ENCODE measurements at places on chromosomes 4 and X. TPM values are rescaled to one million over a fixed set of nuclear protein-coding genes. Genes with fewer than 3 reads are reported as not detected.

- no peak for DNase-seq
Measured at GRCh38 chrX:139002319-139002718, 290.8 kb upstream of the FGF13 start.

- no peak for DNase-seq
Measured at GRCh38 chr4:56093576-56093975, 144.8 kb downstream of the CEP135 start.

GRCh38 chr4:144666539-144667175, 20.7 kb downstream of the HHIP start:
- no peak for DNase-seq

DNA sequence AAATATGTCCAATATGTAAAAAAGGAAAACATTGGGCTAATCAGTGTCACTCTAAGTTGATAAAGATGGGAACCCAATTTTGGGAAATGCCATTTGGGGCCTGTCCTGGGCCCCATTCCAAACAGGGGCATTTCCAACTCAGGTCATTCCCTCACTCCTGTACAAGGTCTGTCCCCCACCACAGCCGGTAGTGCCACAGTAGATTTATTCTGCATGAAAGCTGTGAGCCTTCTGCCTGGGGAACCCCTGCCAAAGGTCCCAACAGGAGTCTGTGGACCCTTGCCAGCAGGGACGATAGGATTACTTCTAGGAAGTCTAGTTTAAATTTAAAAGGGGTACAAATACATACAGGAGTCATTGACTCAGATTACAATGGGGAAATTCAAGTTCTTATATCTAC, 317.6 kb upstream of the GNPDA2 start:
- DNase-seq, result no peak

DNA sequence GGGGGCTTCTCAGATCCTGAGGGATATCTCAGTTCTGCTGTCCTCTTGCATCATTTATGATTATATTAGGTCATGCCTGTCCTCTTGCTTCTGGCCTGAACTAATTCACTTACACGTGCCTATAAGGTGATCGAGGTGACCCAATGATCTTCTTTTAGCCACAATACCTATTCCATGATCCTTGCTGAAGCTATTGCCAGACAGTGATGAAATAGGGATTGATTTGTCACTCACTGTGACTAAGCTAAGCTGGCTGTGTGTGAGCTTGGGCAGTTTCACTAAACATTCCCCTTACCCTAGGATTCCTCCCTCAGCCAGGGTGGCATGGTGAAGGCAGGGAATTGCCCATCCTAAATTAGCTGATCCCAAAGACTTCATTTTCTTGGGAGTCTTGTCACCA, 19.0 kb downstream of the HADH start:
- no peak for DNase-seq

GRCh38 chrX:77658886-77659285, 127.1 kb downstream of the ATRX start:
- DNase-seq, result no peak

DNA sequence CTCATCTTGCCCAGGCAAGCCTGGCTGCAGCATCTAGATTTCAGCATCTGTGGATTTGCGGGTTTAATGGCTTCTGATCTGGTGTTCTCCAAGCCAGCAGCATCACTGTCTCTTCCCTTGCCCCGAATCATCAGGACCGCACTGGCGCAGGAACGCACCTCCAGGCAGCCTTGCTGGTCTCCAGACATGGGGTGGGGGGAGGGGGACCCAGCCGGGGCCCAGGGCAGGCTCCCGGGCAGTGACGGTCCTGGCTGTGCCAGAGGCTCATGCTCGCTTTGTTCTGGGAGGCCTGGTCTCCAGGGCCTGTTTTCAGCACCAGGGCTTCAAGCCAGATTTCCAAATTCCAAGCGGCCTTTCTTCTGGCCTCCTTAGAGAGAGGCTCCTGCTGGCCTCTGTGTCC, 4.9 kb downstream of the CFAP99 start:
- no peak for DNase-seq

- DNase-seq, result no peak
Measured at GRCh38 chr4:182929296-182929695, 12.1 kb upstream of the DCTD start.

DNA sequence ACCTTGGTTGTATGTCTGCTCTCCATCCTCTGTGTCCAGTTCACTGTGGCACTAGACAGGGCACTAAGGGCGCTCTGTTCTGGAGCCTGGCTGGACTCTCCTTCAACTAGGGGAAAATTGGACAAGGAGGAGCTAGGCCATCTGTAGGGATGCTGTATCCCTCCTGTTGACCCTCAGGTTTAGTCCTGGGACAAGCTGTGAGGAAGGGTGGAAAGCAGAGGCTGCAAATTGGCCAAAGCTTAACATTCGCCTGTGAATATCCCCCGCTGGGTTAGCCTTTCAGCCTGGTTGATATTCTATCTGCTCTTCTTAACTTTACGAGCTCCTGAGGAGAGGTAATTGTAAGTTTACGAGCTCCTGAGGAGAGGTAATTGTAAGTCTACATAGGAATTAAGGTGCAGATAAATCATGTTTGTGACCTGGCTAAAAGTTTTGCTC, 64.4 kb upstream of the ENPEP start:
- DNase-seq, result no peak

DNA sequence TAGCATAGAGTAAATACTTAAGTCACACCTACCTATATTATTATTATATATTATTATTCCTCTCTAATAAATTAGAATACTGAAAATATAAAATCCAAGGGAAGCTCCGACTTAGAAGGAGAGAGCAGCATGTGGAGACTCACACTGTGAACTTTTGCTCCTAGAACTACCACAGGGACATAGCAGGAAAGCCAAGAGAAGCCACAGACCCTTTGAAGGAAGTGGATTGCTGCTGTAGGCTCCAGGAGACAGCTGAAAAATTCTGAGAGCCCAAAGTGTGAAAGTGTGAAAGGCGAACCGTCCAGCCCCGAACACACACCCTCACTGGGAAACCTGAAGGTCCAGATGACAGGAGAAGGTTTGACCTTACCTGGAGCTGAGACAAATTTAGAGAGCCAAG, 177.0 kb downstream of the FAM13A start:
- no peak for DNase-seq

GRCh38 chrX:7927259-7928167, at the start of gene PNPLA4:
PNPLA4 (minus strand) TSS chrX:7927413; CDS start chrX:7926119, 1,294 bp downstream.
- peak; percentile 97 for DNase-seq

GRCh38 chrX:132657876-132658275, 169.0 kb upstream of the MBNL3 start:
- no peak for DNase-seq

The GIMD1 gene
- total RNA-seq, result not detected

The MAGIX gene
- total RNA-seq, result 8.1 TPM

The H2BW1 gene
- not detected for total RNA-seq

The TMEM129 gene
- total RNA-seq, result 20.8 TPM

All from pancreas (tissue), 10 donors.